ENCODE measurements at places on chromosomes 5 and 9.
A peak's percentile ranks its signal among the peaks of the same experiment; 100 is the strongest.

- H3K36me3 ChIP-seq, result no peaks in the 10 kb centered on the region
- no peak overlapping the region for H3K27ac ChIP-seq
- peak; percentile 10 for DNase-seq
- H3K4me3 ChIP-seq, result no peak overlapping the region
- peaks cover 6% of the 10 kb centered on the region for H3K27me3 ChIP-seq
- no peaks in the 10 kb centered on the region for H3K4me1 ChIP-seq
Measured at GRCh38 chr5:83672646-83673045, 48.0 kb downstream of the HAPLN1 start.

GRCh38 chr5:68137511-68138140, 77.9 kb upstream of the PIK3R1 start:
- no peak overlapping the region for H3K4me3 ChIP-seq
- H3K4me1 ChIP-seq, result no peaks in the 10 kb centered on the region
- no peak overlapping the region for H3K27ac ChIP-seq

DNA sequence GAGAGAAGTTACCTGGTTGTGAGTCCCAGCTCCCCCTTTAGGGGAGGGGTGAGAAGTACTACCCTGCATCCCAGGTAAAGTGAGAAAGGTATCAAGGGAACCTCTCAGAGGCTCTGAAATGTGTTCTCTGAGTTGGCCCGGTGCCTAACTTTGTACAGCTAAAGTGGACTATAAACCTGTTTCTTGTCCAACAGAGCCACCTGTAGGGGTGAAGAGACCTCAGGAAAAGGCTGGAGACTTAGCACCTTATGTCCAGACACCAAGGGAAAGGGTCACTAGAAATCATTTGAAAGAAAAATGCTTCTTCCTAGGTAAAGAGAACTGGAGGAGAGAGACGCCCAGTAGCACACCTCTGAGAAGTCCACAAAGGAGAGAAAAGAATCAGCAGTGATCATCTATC, 108.3 kb upstream of the KIF2A start:
- H3K4me3 ChIP-seq, result no peak overlapping the region
- H3K36me3 ChIP-seq, result no peaks in the 10 kb centered on the region
- DNase-seq, result no peak
- H3K27me3 ChIP-seq, result peaks cover 20% of the 10 kb centered on the region
- H3K4me1 ChIP-seq, result no peaks in the 10 kb centered on the region
- no peak overlapping the region for H3K27ac ChIP-seq

DNA sequence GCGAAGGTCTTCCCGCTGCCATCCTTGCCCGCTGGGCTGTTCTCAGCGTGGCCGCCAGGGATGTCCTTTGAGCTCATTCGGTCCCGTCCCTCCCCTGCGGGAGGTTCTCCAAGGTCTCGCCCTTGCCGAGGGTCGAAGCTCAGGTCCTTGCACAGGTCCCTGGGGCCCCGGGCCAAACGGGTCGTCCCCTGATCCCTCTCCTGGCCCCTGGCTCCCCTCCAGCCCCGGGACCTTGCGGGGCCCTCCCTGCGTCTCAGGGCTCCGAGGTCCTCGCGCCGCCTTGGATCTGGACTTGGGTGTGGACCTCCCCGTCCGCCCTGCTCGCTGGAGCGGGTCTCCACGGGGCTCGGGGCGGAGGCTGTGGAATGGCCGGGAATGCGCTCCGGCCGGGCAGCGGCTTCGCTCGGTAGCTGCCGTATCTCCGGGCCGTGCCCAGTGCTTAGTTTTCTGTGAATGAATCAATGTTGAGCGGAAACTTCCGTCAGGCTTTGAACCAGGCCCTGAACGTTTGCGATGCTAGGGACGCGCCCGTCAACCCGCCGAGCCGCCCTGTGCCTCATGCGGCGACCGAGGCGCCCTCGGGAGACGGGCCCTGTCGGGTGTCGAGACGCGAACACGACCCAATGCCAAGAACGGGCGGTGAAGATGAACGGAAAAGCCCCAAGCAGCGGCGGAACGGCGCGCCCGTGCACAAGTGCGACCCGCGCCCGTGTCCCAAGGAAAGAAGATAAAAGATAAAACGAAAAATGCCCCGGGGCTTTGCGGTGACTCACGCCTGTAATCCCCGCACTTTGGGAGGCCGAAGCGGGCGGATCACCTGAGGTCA, 780 bp downstream of the RNU6ATAC start:
- no peak overlapping the region for H3K27ac ChIP-seq
- H3K4me1 ChIP-seq, result peaks cover 9% of the 10 kb centered on the region
- peaks cover 30% of the 10 kb centered on the region for H3K36me3 ChIP-seq

GRCh38 chr9:122605691-122606090, 8.8 kb upstream of the OR1Q1 start:
- no peak for DNase-seq
- no peaks in the 10 kb centered on the region for H3K36me3 ChIP-seq
- H3K4me1 ChIP-seq, result no peaks in the 10 kb centered on the region
- no peak overlapping the region for H3K27ac ChIP-seq
- no peaks in the 10 kb centered on the region for H3K27me3 ChIP-seq
- H3K4me3 ChIP-seq, result no peak overlapping the region

- H3K27ac ChIP-seq, result no peak overlapping the region
- DNase-seq, result no peak
- H3K36me3 ChIP-seq, result no peaks in the 10 kb centered on the region
- H3K27me3 ChIP-seq, result no peaks in the 10 kb centered on the region
Measured at GRCh38 chr5:142516732-142517131, 169.2 kb downstream of the FGF1 start.

- peaks cover 5% of the 10 kb centered on the region for H3K4me1 ChIP-seq
- H3K4me3 ChIP-seq, result no peak overlapping the region
- no peak for DNase-seq
- H3K27ac ChIP-seq, result no peak overlapping the region
Measured at GRCh38 chr9:73039271-73040263, 86.7 kb upstream of the ALDH1A1 start.

GRCh38 chr5:139769477-139769876, 26.1 kb upstream of the PSD2 start:
- peaks cover 12% of the 10 kb centered on the region for H3K27me3 ChIP-seq
- no peak overlapping the region for H3K4me3 ChIP-seq
- no peak for DNase-seq
- H3K4me1 ChIP-seq, result peaks cover 23% of the 10 kb centered on the region
- no peaks in the 10 kb centered on the region for H3K36me3 ChIP-seq
- no peak overlapping the region for H3K27ac ChIP-seq

GRCh38 chr5:121152411-121152810, 688.3 kb downstream of the PRR16 start:
- no peak overlapping the region for H3K4me3 ChIP-seq
- no peak for DNase-seq
- H3K4me1 ChIP-seq, result no peaks in the 10 kb centered on the region
- H3K36me3 ChIP-seq, result no peaks in the 10 kb centered on the region
- no peaks in the 10 kb centered on the region for H3K27me3 ChIP-seq

GRCh38 chr5:139700711-139701055, 52.5 kb downstream of the CXXC5 start:
- DNase-seq, result no peak
- H3K27me3 ChIP-seq, result no peaks in the 10 kb centered on the region

- no peaks in the 10 kb centered on the region for H3K36me3 ChIP-seq
- H3K4me1 ChIP-seq, result no peaks in the 10 kb centered on the region
- peaks cover 9% of the 10 kb centered on the region for H3K27me3 ChIP-seq
- DNase-seq, result no peak
- peak overlapping the region; percentile 70 for H3K4me3 ChIP-seq
Measured at GRCh38 chr9:91992461-91993041, 42.5 kb upstream of the ROR2 start.

GRCh38 chr5:131545845-131546244, 89.2 kb downstream of the RAPGEF6 start:
- DNase-seq, result peak; percentile 28
- H3K4me1 ChIP-seq, result no peaks in the 10 kb centered on the region
- no peak overlapping the region for H3K27ac ChIP-seq
- peaks cover 7% of the 10 kb centered on the region for H3K36me3 ChIP-seq
- H3K27me3 ChIP-seq, result no peaks in the 10 kb centered on the region

DNA sequence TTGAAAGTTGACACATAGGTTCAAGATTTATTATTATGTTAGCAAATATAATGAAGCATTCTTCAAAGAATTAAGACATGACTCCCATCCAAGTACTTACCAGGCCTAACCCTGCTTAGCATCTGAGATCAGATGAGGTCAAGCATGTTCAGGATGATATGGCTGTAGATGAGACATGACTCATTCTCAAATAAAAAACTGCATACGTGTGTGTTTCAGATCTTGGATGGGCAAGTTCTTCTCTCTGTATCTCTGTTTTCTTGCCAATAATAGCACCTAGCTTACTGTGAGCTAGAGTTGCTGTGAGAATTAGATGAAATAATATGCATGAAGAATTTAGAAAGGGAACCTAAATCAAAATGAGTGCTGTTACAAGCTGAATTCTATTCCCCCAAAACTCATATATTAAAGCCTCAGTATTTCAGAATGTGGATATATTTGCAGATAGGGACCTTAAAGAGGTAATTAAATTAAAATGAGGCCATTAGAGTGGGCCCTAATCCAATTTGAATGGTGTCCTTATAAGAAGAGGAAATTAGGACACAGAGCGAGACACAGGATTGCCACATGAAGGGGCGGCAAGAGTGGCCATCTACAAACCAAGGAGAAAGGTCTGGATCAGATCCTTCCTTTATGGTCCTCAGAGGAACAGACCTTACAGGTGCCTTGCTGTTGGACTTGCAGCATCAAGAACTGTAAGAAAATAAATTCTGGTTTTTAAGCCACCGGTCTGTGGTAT, 146.2 kb downstream of the MARCHF11 start:
- no peak overlapping the region for H3K4me3 ChIP-seq
- H3K36me3 ChIP-seq, result no peaks in the 10 kb centered on the region
- no peaks in the 10 kb centered on the region for H3K4me1 ChIP-seq
- DNase-seq, result no peak
- no peaks in the 10 kb centered on the region for H3K27me3 ChIP-seq
- no peak overlapping the region for H3K27ac ChIP-seq

DNA sequence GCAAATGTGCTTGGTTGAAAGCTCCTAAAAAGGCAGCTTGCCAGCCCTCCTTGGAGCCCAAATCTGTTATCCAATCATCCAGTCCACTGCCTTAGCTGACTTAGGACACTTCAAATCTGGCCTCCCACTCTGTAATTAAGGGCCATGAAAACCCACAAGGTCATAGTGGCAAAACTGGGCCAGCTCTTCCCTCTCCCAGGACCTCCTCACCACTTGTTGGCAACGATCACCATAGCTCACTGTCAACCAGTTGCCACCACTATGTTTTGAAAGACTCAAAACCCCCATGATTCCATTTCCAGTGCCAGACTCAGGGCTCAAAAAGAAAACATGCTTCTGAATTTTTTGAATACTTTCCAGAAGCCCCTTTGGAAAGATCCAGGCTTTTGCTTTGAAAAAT, 107.5 kb downstream of the NREP start:
- no peaks in the 10 kb centered on the region for H3K4me1 ChIP-seq
- no peaks in the 10 kb centered on the region for H3K36me3 ChIP-seq
- no peak overlapping the region for H3K27ac ChIP-seq
- no peak overlapping the region for H3K4me3 ChIP-seq

DNA sequence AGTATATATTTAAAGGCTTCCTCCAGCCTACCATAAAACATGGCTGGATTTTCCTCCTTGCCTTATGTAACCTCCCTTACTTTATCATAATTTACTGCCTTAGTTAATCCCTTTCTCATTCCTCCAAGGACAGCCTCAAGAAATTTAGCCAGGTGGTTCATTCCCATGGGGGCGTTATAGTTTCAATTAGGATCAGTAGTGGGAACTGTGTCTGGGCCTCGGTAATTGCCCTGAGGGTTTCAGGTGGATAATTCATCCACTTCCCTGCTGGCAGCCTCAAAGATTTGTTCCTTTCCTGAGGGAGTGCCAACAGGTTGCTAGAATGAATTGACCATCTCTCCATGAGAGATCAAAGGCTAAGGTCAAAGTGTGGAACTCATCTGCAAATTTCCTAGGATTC, 4.3 kb upstream of the GM2A start:
- no peaks in the 10 kb centered on the region for H3K36me3 ChIP-seq
- peaks cover 2% of the 10 kb centered on the region for H3K4me1 ChIP-seq
- H3K27me3 ChIP-seq, result peaks cover 15% of the 10 kb centered on the region
- H3K4me3 ChIP-seq, result no peak overlapping the region

GRCh38 chr9:73081979-73082657, 69.5 kb upstream of the ANXA1 start:
- H3K27me3 ChIP-seq, result no peaks in the 10 kb centered on the region
- H3K4me1 ChIP-seq, result peaks cover 2% of the 10 kb centered on the region
- DNase-seq, result peak; percentile 55
- H3K36me3 ChIP-seq, result no peaks in the 10 kb centered on the region
- no peak overlapping the region for H3K27ac ChIP-seq
- no peak overlapping the region for H3K4me3 ChIP-seq

DNA sequence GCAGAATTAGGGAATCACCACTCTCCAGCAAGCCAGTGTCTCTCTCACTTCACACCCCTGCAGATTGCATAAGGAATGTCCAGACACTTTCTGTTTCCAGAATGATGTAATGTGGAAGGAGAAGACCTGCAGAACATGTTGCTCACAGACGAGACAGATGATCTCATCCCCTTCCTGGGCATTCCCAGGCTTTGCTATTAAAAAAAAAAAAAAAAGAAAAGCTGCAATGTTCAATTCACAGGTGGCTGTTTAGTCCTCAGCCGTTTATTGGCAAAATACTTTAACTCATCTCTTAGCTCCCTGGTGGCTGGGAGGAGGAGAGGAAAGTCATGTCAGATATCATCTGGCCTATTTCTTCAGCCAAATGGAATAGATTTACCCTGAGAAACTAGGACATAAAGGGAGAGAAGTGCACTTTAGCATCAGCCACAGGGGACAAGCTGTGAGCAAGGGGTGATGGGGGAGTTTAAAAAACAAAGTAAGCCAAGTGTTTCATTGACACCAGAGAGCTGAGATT, 95.9 kb upstream of the TNC start:
- no peak overlapping the region for H3K4me3 ChIP-seq
- H3K27me3 ChIP-seq, result no peaks in the 10 kb centered on the region
- H3K27ac ChIP-seq, result peak overlapping the region; percentile 7
- DNase-seq, result peak; percentile 96
- no peaks in the 10 kb centered on the region for H3K4me1 ChIP-seq
- H3K36me3 ChIP-seq, result no peaks in the 10 kb centered on the region

DNA sequence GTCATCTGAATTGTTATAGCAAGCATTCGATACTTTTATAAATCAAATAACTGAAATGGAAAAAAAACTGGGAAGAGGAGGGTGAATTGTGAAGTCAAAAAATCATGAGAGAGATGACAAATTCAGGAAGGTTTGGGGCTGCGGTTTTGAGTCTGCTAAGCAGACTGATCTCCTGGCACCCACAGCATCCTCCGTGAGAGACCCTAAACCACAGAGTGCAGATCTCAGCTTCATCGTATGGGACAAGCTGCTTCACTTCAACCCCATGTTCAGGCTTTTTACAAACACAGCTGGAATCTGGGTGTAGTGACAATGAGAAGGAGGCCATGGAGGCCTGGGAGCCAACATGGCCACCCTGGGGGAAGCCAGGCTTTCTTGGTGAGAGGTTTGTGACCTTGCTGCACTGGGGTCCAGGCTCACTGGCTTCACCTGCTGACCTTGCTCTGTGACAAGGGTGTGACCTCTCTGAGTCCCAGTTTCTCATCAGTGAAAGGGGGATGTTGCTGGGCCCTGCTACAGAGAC, 19.4 kb downstream of the USP20 start:
- H3K36me3 ChIP-seq, result peaks cover 92% of the 10 kb centered on the region
- H3K4me1 ChIP-seq, result peaks cover 4% of the 10 kb centered on the region
- no peak for DNase-seq
- H3K4me3 ChIP-seq, result no peak overlapping the region

- H3K27me3 ChIP-seq, result no peaks in the 10 kb centered on the region
- no peaks in the 10 kb centered on the region for H3K36me3 ChIP-seq
- H3K27ac ChIP-seq, result no peak overlapping the region
- no peaks in the 10 kb centered on the region for H3K4me1 ChIP-seq
- peak; percentile 77 for DNase-seq
Measured at GRCh38 chr5:111929867-111930266, 172.9 kb upstream of the NREP start.

All from mesenchymal stem cell (in vitro differentiated cells and primary cell).